Naive thymus-derived CD8-positive, alpha-beta T cell (primary cell): ENCODE measurements at places on chromosomes 6 and 20.
A peak's percentile ranks its signal among the peaks of the same experiment; 100 is the strongest.

DNA sequence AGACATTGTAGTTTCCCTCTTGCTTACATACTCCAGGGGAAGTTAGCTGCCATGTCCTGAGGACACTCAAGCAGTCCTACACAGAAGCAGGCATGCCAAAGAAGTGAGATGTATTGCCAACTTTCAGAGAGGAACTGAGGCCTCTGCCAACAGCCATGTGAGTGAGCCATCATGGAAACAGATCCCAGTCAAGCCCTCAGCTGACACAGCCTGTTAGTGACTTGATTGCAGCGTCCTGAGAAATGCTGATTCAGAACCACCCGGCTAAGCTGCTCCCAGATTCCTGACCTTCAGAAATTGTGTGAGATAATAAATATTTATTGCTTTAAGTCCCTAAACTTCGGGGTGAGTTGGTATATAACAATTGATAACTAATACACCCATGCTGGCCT, 38.1 kb downstream of the GSTA2 start:
- peaks cover 4% of the 10 kb centered on the region for H3K27me3 ChIP-seq
- DNase-seq, result no peak
- no peaks in the 10 kb centered on the region for H3K4me1 ChIP-seq
- H3K27ac ChIP-seq, result no peak overlapping the region

- no peak for DNase-seq
- peaks cover 10% of the 10 kb centered on the region for H3K4me1 ChIP-seq
- no peak overlapping the region for H3K27ac ChIP-seq
Measured at GRCh38 chr6:2630891-2631571, 119.7 kb downstream of the MYLK4 start.

DNA sequence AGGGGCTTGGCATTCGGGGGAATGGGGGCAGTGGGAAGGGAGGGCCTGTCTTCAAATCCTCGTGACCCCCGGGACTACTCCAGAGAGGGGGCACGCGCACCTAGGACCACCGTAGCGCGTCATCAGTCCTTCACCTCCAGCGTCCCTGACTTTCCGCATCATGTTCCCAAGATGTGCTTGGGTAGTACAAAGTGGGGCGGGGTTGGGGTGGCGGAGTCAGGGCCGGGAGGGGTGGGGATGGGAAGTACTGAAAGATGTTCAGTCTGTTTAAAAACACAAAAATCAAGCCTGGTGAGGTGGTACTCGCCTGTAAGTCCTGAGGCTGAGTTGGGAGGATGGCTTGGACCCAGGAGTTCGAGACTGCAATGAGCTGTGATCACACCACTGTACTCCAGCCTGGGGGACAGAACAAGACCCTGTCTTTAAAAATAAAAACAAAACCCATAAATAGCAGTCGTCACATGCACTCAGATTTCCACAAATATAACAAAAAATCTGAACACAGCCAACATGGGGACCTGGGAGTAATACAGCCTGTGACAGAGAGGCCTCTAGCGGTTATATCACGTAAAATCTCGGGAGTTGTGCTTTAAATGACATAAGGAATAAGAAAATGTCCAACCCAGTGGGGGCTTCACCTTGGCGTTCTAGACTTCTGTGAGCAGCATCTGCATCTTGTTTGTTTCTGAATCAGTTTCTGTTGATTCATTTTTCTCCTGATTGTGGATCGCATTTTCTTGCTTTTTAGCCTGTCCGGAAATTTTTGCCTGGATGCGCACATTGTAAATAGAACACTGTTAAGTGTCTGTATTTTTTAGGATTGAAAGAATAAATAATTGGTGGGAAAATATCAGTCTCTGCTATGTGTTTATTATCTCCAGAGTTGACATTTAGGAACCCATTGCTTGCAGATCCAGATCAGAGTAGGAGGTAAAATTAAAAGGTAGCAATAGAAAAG, 698 bp upstream of the LRP11 start:
- H3K4me1 ChIP-seq, result peaks cover 2% of the 10 kb centered on the region
- peak overlapping the region; percentile 50 for H3K27ac ChIP-seq
- no peaks in the 10 kb centered on the region for H3K36me3 ChIP-seq
- peak; percentile 8 for DNase-seq
- peak overlapping the region; percentile 65 for H3K4me3 ChIP-seq

GRCh38 chr6:153150371-153150751, 19.3 kb upstream of the RGS17 start:
- H3K27me3 ChIP-seq, result peaks cover 6% of the 10 kb centered on the region
- no peaks in the 10 kb centered on the region for H3K4me1 ChIP-seq
- H3K36me3 ChIP-seq, result no peaks in the 10 kb centered on the region
- DNase-seq, result no peak

DNA sequence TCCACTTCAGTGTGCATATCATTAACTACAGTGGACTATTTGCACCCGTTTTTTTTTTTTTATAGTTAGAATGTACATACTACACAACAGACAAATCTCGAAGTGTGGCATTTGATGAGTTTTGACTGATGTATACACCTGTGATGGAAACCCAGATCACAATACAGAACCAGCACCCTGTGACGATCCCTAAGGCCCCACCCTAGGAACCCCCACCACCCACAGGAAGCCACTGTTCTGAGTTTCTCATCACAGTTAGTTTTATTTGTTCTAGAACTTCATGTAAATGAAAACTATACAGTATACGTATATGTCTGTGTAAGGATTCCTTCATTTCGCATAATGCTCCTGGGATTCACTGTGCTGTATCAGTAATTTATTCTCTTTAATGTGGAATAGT, 102.8 kb downstream of the IRF4 start:
- peaks cover 7% of the 10 kb centered on the region for H3K36me3 ChIP-seq
- no peak overlapping the region for H3K4me3 ChIP-seq
- no peak for DNase-seq

- DNase-seq, result no peak
- peak overlapping the region; percentile 80 for H3K4me3 ChIP-seq
- no peak overlapping the region for H3K27ac ChIP-seq
- H3K27me3 ChIP-seq, result peaks cover 74% of the 10 kb centered on the region
- peaks cover 13% of the 10 kb centered on the region for H3K4me1 ChIP-seq
Measured at GRCh38 chr20:46710153-46710913, 884 bp downstream of the SLC2A10 start.

- H3K4me1 ChIP-seq, result peaks cover 6% of the 10 kb centered on the region
- DNase-seq, result no peak
- H3K27me3 ChIP-seq, result no peaks in the 10 kb centered on the region
Measured at GRCh38 chr6:11294228-11294627, 61.8 kb upstream of the NEDD9 start.

GRCh38 chr20:58558486-58559367, 43.5 kb upstream of the APCDD1L start:
- DNase-seq, result no peak
- no peak overlapping the region for H3K4me3 ChIP-seq
- no peak overlapping the region for H3K27ac ChIP-seq
- no peaks in the 10 kb centered on the region for H3K4me1 ChIP-seq
- H3K36me3 ChIP-seq, result peaks cover 6% of the 10 kb centered on the region

DNA sequence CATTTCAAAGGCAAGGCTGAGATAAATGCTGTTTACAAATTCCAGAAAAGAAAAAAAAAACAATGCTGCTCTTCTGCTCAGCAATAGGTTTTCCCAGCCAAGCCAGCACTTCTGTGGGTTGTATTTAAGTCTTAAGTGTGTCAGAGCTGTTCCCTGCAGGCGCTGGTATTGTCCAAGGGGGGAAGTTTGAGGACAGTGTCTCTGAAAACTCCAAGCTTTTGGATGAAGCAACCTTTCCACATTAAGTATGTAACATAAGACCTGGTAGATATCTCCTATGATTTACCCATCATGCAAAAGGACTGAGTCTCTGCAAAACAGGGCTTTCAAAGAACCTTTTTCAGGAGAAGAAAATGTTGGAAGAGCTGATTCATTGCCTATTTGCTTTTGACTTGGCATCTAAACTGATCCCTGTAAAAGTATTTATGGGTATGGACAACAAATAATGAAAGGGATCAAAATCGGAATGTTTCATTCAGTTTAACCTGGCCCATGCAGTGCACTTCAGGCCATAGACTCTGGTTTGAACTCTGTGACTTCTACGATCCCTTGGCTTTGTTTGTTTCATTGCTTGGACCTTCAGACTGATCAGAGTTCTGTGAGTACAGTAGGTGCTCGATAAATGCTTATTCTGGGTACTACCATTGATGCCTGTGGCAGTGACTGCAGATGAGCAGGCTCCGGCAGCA, 16.1 kb upstream of the PLG start:
- H3K36me3 ChIP-seq, result no peaks in the 10 kb centered on the region
- H3K27me3 ChIP-seq, result no peaks in the 10 kb centered on the region
- H3K27ac ChIP-seq, result no peak overlapping the region
- no peak overlapping the region for H3K4me3 ChIP-seq
- H3K4me1 ChIP-seq, result no peaks in the 10 kb centered on the region

GRCh38 chr6:157867155-157867559, 44.1 kb downstream of the SNX9 start:
- H3K4me1 ChIP-seq, result peaks cover 35% of the 10 kb centered on the region
- peak overlapping the region; percentile 16 for H3K4me3 ChIP-seq
- no peak for DNase-seq
- H3K36me3 ChIP-seq, result peaks cover 6% of the 10 kb centered on the region
- H3K27ac ChIP-seq, result peak overlapping the region; percentile 32
- H3K27me3 ChIP-seq, result no peaks in the 10 kb centered on the region

- no peak for DNase-seq
- H3K27ac ChIP-seq, result no peak overlapping the region
- no peaks in the 10 kb centered on the region for H3K27me3 ChIP-seq
- H3K4me1 ChIP-seq, result peaks cover 11% of the 10 kb centered on the region
- no peak overlapping the region for H3K4me3 ChIP-seq
- no peaks in the 10 kb centered on the region for H3K36me3 ChIP-seq
Measured at GRCh38 chr6:11752360-11752759, 26.2 kb downstream of the ADTRP start.

- peaks cover 6% of the 10 kb centered on the region for H3K4me1 ChIP-seq
- H3K4me3 ChIP-seq, result no peak overlapping the region
- H3K36me3 ChIP-seq, result no peaks in the 10 kb centered on the region
- no peak for DNase-seq
Measured at GRCh38 chr6:159716247-159717096, 10.8 kb upstream of the WTAP start.

- H3K36me3 ChIP-seq, result no peaks in the 10 kb centered on the region
- DNase-seq, result no peak
- peaks cover 6% of the 10 kb centered on the region for H3K27me3 ChIP-seq
- peaks cover 9% of the 10 kb centered on the region for H3K4me1 ChIP-seq
Measured at GRCh38 chr6:110351986-110352385, 6.2 kb downstream of the METTL24 start.

DNA sequence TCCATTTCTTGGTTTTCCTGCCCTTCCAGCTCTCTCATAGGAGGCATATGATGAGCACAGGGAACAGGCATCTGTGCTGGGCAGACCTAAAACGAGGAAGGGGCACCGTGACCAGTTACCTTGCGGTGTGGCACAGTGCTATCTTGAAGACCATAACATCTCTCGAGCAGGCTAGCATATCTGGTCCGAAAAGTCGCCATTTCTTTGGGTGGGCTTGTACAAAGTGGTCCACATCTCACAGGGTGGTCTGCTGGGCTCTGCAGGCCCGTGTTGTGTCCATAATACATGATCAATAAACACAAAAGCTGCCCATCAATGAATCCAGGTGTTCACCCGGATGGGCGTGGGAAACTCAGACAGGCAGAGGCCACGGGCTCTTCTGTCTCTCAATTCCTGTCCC, 115.7 kb downstream of the PHACTR3 start:
- H3K4me3 ChIP-seq, result no peak overlapping the region
- no peaks in the 10 kb centered on the region for H3K36me3 ChIP-seq
- no peak overlapping the region for H3K27ac ChIP-seq
- no peaks in the 10 kb centered on the region for H3K4me1 ChIP-seq
- DNase-seq, result no peak

GRCh38 chr6:4675121-4675520, 101.1 kb upstream of the CDYL start:
- H3K36me3 ChIP-seq, result no peaks in the 10 kb centered on the region
- DNase-seq, result no peak
- H3K27ac ChIP-seq, result no peak overlapping the region
- H3K4me1 ChIP-seq, result no peaks in the 10 kb centered on the region

GRCh38 chr6:44078827-44079671, 48.2 kb downstream of the MRPL14 start:
- H3K4me1 ChIP-seq, result peaks cover 7% of the 10 kb centered on the region
- no peaks in the 10 kb centered on the region for H3K36me3 ChIP-seq
- H3K27ac ChIP-seq, result no peak overlapping the region
- H3K4me3 ChIP-seq, result no peak overlapping the region

GRCh38 chr20:48791666-48792071, 36.1 kb downstream of the PREX1 start:
- peak overlapping the region; percentile 75 for H3K27ac ChIP-seq
- H3K4me3 ChIP-seq, result no peak overlapping the region
- DNase-seq, result no peak
- peaks cover 6% of the 10 kb centered on the region for H3K36me3 ChIP-seq
- no peaks in the 10 kb centered on the region for H3K27me3 ChIP-seq

- no peaks in the 10 kb centered on the region for H3K36me3 ChIP-seq
- no peak for DNase-seq
- H3K4me1 ChIP-seq, result no peaks in the 10 kb centered on the region
- no peaks in the 10 kb centered on the region for H3K27me3 ChIP-seq
- H3K4me3 ChIP-seq, result no peak overlapping the region
Measured at GRCh38 chr6:85130743-85131142, 319.1 kb upstream of the NT5E start.

DNA sequence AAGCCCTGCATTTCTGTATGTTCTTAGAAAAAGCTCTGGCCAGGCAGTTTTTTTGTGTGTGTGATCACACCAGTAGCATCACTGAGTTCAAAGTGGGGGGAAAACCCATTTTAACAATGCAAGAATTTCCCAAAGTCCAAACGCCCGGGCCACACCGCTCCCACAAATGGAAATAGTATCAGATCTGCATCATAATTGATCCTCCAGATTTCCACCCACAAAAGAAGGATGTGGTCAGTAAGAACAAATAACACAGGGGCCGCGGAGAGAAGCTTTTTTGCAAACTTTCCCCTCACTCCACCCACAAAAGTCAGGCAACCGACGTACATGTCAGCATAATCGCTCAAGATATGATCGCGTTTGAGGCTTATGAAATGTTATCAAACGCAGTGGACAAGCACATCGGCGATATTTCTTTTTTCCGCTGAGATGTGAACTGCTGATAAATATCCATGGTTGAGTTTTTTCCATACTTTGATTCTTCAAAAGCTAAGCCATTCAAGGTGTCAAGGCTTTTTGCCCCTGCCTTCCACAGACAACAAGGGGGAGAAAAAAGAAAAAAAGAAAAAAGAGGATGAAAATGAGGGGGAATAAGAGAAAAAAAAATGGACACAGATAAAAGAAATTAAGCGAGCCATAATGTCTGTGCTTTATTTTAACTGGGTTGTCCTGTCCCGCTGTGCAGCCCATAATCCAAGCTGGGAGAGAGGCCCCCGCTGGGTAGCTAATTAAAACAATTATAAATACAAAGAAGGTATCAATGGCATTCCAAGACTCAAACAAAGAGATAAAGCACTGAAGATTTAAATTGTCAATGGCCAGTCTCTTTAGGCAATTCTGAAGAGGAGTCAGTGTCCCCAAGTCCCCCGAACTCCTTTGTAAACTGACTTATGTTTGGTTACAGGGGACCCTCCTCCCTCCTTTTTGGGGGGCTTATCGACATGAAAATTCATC, 143.5 kb downstream of the ZFP64 start:
- H3K27me3 ChIP-seq, result no peaks in the 10 kb centered on the region
- H3K36me3 ChIP-seq, result no peaks in the 10 kb centered on the region
- DNase-seq, result no peak
- H3K4me3 ChIP-seq, result no peak overlapping the region
- H3K4me1 ChIP-seq, result peaks cover 17% of the 10 kb centered on the region
